ENCODE measurements at places on chromosomes 2 and 18. TPM values are rescaled to one million over a fixed set of nuclear protein-coding genes. Genes with fewer than 3 reads are reported as not detected.

DNA sequence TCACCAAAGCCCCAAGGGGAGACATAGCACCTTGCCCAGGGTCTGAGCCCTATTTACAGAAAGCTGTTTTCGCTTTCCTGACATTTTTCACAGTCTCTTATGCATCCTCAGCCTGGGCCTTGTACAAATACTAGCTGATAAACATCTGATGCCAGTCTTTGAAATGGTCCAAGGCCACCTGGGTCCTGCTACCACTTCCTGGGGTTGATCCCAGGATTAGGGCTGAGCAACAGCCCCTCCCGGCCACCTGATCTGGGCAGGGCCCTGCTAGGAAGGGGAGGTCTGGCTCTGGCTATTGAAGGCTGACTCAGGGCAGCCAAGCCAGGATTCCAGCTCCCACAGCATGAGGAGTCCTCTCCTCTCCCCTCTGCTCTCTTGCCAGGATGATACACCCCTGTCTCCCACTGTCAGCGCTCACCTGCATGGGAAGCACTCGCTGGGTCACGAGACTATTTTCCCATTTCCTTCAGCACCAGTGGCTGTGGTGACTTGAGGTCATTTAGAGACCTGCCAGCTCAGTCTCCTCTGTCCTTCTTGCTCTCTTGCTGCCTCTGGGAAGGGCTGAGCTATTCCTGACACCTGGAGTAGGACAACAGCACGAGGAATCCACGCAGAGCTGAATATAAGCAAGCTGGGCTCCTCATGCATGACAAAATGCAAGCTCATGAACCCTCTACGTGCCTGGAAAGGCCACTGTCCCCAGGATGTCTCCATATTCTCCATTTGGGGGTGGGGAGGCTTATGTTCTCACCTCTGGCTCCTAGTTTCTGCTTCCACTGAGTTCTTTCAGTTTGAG lies 53.0 kb upstream of the LGALSL start:
- DNase-seq, result no peak

GRCh38 chr18:5895876-5896740 lies 786 bp upstream of the TMEM200C start:
- DNase-seq, result peak; percentile 34

Gene HTR2B
- 0.17 TPM for total RNA-seq

GRCh38 chr2:105782123-105782522 lies 37.4 kb downstream of the NCK2 start:
- DNase-seq, result no peak

- DNase-seq, result peak; percentile 86
These were observed 93.3 kb upstream of the EML6 start for GRCh38 chr2:54629914-54630857.

GRCh38 chr2:223602972-223603371 lies 811 bp upstream of the SCG2 start:
- DNase-seq, result no peak

DNA sequence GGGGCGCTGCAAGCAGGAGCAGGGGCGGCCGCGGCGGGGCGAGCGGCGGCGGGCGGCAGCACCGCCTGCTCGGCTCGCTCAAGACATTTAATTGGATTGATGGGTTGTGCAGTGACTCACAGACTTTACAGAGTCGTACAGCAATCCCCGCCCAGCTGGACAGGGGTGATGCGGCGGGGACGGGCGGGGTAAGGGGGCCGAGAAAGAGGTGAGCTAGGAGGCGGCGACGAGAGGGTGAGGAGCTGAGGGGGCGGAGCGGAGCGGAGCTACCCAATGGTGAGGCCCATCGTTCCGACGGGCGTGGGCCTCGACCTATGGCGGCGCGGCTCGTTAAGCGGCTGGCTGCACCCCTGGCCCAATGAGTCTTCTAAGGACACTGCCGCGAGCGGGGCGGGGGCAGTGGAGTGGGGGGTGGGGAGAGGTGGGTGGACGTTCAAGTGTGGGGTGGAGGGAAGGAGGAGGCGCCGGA lies 97.1 kb upstream of the SERTAD2 start:
- DNase-seq, result peak; percentile 100

Gene ASB18
- total RNA-seq, result 2.1 TPM

DNA sequence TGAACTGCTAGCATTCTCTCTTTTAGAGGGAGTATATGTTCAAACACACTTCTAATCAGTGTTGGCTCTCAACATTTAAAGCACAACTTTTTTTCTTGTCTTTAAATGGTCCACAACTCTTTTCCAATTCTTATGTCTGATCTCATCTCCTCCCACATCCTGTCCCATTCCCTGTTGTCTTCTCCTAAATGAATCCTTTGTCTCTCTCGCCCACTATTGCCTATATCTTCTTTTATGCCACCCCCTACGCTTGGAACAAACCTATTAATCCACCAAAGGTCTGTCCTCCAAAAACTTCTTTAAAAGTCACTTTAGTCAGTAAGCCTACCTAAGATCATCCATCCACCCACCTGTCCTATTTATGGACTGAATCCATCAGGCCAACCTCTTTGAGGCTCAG lies 235.5 kb upstream of the SMAD7 start:
- no peak for DNase-seq

Gene REG1B
- total RNA-seq, result not detected

DNA sequence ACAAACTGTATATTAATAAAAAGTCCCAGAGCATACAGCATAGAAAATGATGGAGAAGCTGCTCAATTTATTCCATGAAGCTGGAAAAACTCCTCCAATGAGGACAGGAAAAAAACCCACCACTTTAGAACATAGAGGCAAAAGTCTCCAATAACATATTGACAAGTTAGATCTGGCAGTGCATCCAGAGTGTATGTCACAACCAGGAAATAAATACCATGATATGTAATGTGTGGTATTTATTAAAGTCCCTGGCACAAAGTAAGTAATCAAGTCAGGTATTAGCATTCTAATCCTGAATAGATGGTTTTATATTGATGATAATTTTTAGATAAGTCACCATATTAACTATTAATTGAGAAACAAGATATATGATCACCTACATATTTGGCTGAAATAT lies 427.3 kb upstream of the HS6ST1 start:
- no peak for DNase-seq

Data from psoas muscle (tissue), 8 donors.